Activated CD4-positive, CD25-positive, alpha-beta regulatory T cell (primary cell): ENCODE measurements at places on chromosomes 5 and 9.

DNA sequence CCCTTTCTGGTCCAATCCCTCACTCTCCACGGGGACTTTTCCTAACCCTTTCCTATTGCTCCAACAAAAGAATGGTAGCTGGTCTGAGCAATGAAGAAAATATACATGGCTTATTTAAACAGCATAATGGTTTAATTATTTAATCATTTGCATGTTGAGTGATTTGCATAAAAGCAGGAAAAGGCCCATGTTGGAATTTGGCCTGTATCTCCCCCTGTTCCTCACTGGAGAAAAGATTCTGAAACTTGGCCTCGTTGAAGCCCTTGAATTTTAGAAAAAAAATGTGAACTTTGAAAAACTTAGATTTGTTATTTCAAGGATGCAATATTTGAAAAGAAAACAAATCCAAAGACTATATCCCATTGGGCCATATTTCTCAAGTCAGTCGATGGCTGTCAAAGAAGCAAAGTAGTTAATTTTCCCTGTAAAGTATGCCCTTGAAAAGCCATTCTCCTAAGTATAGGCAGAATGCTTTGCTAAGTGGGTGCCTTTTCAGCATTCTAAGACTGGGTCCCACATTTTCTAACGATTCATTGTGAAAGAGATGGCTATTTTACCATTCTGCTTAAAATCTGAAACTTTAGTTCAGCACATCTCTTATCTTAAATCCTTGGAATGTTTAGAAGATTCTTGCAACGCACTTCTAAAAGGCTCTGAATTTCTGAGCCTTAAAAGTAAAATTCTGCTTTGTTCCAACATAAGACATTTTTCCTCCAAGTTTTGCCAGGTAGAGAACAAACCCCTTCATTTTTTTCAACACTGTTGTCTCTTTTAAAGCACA is 428.8 kb downstream of the ARHGEF28 start:
- DNase-seq, result no peak

DNA sequence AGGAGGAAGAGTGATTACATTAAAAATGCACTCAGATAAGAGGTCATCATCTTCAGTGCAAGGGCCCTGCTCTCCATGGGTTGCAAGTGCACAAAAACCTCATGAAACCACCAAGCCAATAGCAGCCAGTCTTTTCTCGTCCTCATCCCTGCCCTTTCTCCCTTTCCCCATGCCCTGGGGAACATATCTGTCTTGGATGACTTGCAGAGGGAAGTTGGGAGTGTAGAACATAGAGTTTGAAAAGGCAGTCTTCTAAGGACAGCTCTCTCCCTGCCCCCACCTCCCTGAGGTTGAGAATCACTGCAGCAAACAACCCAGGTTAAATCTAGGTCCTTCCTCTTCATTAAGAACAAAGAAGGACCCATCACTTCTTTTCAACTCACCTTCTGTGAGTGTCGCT is 22.0 kb downstream of the DDX31 start:
- no peak for DNase-seq

- DNase-seq, result peak; percentile 3
Measured at GRCh38 chr9:97615439-97616072, 17.6 kb downstream of the TSTD2 start.

- no peak for DNase-seq
Measured at GRCh38 chr5:171624396-171624795, 161.2 kb upstream of the SMIM23 start.

DNA sequence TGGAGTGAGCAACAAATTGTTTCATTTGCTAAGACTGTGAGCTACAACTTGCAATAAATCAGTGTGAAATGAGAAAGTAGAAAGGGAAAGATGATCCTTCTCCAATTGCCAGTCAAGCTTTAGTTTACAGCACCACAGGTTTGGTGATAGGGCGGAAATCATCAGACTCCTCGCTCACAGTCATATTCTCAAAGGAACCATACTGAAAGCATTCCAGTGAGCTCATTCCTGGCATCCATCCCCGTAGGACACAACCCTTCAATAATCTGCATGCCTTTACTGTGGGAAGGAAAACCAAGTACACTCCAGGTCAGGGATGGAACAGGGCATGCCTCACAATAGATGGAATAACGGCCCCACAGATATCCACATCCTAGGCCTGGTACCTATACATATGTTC is 80.7 kb downstream of the FSTL4 start:
- no peak for DNase-seq

- no peak for DNase-seq
Measured at GRCh38 chr5:167753725-167754490, 537.5 kb upstream of the WWC1 start.

DNA sequence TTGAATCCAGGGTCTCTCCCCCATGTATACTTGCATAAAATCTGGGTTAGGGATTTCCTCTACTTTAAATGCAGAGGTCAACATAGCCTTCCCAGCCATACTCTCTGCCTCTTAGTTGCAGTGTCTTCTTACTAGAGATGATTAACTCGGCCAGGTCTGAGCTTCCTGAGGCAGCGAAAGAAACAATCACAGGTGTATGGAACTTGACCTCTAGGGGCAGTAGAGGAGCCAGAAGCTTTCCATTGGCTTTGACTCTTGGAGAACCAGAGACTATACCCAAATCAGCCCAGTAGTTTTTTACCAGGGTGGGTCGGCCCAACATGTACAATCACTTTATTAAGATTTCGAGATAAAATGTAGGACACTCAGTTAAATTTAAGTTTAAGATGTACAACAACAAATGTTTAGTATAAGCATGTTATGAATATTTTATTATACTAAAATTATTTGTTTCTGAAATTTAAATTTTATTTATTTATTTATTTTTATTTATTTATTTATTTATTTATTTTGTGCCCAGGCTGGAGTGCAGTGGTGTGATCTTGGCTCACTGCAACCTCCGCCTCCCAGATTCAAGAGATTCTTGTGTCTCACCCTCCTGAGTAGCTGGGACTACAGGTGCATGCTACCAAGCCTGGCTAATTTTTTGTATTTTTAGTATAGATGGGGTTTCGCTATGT is 48.0 kb upstream of the DMRT3 start:
- DNase-seq, result no peak

- DNase-seq, result no peak
Measured at GRCh38 chr9:76642074-76642473, 122.2 kb upstream of the PCA3 start.

GRCh38 chr5:39138892-39139291 is 64.7 kb upstream of the RICTOR start:
- no peak for DNase-seq
